ENCODE measurements at places on chromosomes 6 and 20. TPM values are rescaled to one million over a fixed set of nuclear protein-coding genes. Genes with fewer than 3 reads are reported as not detected.

Gene TSHZ2
- total RNA-seq, result 41.9 TPM

Gene FHL5
- 23.3 TPM for total RNA-seq

Gene PDE7B
- total RNA-seq, result 6.9 TPM

Gene THBD
- total RNA-seq, result 22.4 TPM

Gene LTB
- 2.0 TPM for total RNA-seq

Gene RIMS1
- total RNA-seq, result 40.6 TPM

Gene PTGIS
- total RNA-seq, result 13.0 TPM

Gene BEND6
- total RNA-seq, result 1.4 TPM

Gene SLC2A10
- 12.2 TPM for total RNA-seq

Gene TMEM170B
- total RNA-seq, result 6.5 TPM

Gene RRAGD
- 19.4 TPM for total RNA-seq

All from testis (tissue), 5 donors.